ENCODE measurements at places on chromosomes 1 and 21. TPM values are rescaled to one million over a fixed set of nuclear protein-coding genes. Genes with fewer than 3 reads are reported as not detected.

DNA sequence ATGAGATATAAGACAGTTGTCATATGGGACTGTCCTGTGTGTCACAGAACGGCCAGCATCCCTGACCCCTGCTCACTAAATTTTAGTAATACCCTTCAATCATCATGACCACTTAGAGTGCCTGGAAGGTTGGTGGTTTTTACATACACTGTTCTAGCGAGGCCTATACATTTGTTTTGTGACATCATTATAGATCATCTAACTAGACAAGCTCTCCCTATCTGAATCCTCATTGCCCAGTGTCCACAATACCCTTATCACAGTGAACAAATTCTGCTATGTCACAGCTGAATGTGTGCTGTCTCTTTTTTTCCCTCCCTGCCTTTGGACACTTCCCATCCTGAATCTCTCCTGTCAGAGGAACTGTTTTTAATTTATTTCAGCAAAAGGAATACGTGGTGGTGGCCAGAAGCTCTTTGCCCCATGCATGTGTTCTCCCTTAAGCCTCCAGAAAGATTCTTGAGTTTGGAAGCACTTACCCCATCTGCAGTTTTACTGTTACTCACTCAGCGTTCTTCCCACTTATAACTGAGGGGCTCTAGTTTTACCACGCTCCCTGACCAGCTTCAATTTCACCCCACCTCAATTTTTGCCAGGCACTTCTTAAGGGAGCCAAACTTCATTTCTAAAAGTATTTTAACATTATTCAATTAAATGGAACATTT is 70.3 kb downstream of the OLFML2B start:
- DNase-seq: no peak

Gene TACSTD2
- 43.9 TPM for total RNA-seq

DNA sequence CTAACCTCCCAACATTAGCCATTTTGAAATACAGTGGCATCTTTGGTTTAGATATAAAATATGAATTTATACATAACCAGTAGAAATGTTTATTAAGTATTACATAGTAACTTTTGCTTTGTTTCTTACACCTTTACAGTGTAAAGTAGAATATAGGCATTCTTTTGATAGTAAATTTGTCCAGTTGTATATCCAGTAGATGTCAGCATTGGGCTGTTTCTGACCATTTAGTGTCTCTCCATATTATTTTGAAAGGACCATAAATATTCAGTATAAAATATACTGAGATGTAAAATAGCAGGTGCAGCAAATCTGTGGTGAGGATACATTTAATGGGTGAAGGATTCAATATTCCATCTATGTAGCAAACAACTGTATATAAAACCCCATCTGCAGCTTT is 115.8 kb upstream of the ZRANB2 start:
- no peak for DNase-seq

- peak; percentile 85 for DNase-seq
These were observed 21.6 kb downstream of the URB1 start for GRCh38 chr21:32370998-32371766.
